Activated CD4-positive, alpha-beta T cell treated with anti-CD3 and anti-CD28 coated beads, Interleukin-2, amount 10 ng/mL, durations not matched to agents 24 days and 14 days (primary cell): ENCODE measurements at places on chromosomes 4 and X. TPM values are rescaled to one million over a fixed set of nuclear protein-coding genes. Genes with fewer than 3 reads are reported as not detected.
A peak's percentile ranks its signal among the peaks of the same experiment; 100 is the strongest.

DNA sequence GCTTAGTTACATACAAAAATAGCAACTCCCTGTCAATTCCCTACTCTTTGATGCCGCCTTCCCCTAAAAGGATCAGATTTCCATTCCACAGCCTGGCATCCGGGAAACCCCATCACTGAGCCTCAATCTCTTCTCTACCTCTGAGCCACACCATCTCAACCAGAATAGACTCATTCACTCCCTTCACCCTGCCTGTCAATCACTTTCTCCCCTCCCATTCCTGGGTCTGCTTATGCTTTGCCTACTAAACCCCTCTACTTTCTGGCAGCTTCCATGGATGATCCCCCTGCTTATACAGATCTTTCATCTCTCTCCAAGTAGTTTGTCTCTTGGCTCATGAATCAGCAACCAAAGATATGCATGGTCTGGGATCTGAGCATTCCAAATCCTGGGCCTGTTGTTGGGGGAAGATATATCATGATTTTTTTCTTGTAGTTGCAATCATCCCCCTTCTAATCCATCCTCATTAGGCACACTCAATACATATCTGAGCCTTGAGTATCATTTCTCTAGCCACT, 2.6 kb downstream of the AMER1 start:
- no peak for DNase-seq

The COL4A6 gene
- not detected in 2 replicates for total RNA-seq

The C4orf36 gene
- not detected in 2 replicates for total RNA-seq

The NLRP2B gene
- not detected in 2 replicates for total RNA-seq

- no peak for DNase-seq
These were observed 13.2 kb downstream of the DGKQ start for GRCh38 chr4:960140-960635.

The PCDH7 gene
- not detected in 2 replicates for total RNA-seq

DNA sequence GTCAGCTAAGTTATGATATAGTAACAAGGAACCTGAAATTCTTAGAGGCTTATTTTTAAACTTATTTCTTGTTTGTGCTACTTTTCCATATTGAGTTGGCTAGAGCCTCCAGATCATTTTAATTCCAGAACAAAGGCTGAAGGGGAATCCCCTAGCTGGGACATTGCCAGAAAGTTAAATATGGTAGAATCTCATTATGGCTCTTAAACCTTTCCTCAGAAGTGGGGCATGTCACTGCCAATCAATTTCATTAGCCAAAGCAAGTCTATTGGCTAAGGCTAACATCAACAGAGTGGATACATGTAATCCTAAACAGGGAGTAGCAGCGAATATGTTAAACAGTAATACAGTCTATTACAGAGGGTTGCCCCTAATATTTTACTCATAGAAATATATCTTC, 47.0 kb downstream of the FTHL17 start:
- DNase-seq, result no peak

The HELT gene
- not detected in 2 replicates for total RNA-seq

- no peak for DNase-seq
These were observed 105.6 kb downstream of the ANXA10 start for GRCh38 chr4:168197926-168198325.

The IL2RG gene
- 337 and 348 TPM in 2 replicates for total RNA-seq

GRCh38 chr4:182418054-182418734, 175.0 kb downstream of the TENM3 start:
- DNase-seq, result no peak

The XAGE3 gene
- not detected in 2 replicates for total RNA-seq

DNA sequence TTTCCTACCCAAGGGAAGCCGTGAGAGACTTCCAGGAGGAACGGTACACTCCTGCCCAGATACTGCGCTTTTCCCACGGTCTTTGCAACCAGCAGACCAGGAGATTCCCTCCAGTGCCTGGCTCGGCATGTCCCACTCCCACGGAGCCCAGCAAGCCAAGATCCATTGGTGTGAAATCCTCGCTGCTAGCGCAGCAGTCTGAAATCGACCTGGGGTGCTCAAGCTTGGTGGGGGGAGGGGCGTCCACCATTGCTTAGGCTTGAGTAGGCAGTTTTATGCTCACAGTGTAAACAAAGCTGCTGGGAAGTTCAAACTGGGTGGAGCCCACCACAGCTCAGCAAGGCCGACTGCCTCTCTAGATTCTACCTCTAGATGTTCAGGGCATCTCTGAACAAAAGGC, 284.8 kb upstream of the FGF13 start:
- DNase-seq, result no peak

DNA sequence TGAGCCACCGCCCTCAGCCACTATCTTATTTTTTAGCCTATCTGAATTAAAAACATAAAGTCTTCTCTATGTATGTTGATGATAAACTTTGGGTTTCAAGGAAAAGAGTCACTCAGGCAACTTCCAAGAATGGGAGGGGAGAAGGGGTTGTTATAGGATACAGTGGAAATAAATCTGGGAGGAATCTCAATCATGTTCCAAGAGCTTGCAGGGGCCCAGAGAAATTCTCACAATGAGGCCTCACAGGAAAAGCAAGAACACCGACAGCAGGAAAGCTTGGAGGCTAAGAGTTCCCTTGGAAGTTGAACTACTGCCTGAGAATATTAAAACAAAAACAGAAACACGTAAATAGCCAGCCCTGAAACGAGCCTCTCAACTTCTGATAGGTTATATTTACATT, 384.6 kb upstream of the IGFBP7 start:
- no peak for DNase-seq

GRCh38 chrX:45850775-45851433, 650.2 kb upstream of the DIPK2B start:
- DNase-seq, result peak; percentile 64

GRCh38 chrX:124827258-124827845, 481.0 kb downstream of the SH2D1A start:
- DNase-seq, result no peak

The ATP8A1 gene
- 21.8 and 24.3 TPM in 2 replicates for total RNA-seq

The PAGE1 gene
- total RNA-seq, result not detected in 2 replicates

DNA sequence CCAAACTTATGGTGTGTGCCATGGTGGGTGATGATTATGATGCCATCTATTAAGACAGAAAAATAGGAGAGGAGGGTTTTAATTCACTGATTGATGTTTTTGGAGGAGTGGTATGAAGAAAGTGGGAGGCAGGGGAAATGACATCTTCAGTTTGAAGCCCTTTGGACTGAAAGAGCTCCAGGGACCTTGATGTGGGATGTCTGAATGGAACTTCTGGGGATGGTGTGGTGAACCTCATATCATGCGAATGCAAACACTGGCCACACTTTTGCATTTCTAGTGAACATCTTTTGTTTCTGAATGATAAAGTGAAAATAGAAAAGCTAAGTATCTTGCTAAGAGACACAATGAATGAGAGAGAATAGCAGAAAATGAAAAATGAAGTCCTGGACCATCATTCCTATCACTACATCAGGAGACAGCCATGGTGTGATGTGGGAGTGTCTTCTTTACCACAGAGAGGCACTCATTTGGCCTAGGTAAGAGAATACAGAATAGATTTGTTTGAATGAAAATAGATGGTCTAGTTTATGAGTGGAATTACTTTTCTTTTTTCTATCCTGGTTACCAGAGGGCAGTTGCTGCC, 123.5 kb downstream of the ZNF827 start:
- DNase-seq, result no peak

The UGT2B17 gene
- not detected in 2 replicates for total RNA-seq

DNA sequence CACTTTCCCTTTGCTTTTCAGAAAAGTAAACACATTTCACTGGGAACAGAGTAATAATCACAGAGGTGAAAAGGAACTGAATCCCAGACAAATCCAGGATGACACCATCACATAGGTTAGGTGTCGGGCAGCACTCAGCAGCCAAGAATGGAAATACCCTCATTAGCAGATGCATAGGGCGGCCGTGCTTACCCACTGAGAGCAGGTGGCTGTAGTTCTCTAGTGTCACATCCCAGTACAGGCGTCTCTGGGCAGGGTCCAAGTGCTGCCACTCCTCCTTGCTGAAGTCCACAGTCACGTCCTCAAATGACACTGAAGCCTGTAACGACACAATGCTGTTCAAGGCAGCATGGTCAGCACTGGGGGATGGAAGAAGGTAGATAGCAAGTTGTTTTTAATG, 26.9 kb downstream of the ZNF41 start:
- DNase-seq, result no peak

The TRIM61 gene
- total RNA-seq, result 3.4 and 3.7 TPM in 2 replicates

The ADH1A gene
- not detected in 2 replicates for total RNA-seq

DNA sequence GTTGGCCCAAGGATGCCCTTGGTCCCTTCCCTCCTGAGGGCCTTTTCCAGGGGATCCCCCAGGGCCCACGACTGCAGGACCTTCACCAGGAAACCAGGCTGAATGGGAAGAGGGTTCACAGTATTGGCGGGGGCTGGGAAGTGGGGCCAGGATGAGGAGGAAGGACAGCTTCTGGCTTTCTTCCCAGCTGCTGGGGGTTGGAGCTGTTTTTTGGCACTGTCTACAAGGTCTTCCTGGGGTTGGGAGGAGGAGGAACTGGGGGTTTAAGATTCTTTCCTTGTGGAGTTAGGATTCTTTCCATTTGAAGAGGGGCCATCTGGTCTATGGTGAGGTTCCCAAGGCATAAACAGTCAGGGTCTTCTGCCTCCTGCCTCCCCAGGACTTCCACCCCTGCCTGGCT, 64.8 kb downstream of the KIF4A start:
- no peak for DNase-seq

DNA sequence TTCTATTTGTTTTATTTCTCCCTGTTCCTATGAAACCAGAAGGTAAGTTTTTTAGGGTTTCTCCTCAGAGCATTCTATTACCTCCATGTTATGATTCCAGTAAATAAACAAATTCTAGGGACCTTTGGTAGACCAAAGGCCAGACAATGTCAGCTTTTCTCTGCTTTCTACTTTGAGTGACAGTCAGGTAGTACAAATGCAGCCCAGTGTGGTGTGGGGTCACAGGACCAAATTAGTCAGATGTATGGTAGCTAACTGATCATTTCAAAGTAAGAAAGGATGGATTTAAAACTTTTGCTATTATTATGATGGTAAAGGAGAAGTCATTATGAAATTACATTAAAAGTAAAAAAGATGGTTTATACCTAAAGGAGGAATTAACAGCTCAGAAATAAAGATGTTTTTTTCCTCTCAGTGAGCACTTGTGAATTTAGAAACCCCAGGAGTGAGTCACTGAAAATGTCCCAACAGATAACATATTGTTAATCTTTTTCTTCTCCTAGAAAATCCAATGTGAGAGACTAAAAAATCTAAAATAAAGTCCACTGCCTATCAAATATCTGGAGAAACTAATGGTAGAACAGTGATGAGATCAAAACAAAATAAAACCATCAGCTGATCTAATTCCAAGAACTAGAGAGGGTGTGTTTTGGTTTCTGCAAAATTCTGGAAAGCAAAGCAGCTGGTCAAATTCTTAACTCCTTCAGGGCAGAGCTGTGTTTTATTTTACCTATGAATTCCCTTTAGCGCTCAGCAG, 16.6 kb upstream of the KLHL2 start:
- DNase-seq, result no peak

The STK26 gene
- 66.0 and 72.5 TPM in 2 replicates for total RNA-seq

The XAGE1A gene
- not detected in 2 replicates for total RNA-seq

- no peak for DNase-seq
These were observed 29.1 kb downstream of the ZNF185 start for GRCh38 chrX:152926923-152927322.

The FAM236D gene
- not detected in 2 replicates for total RNA-seq

DNA sequence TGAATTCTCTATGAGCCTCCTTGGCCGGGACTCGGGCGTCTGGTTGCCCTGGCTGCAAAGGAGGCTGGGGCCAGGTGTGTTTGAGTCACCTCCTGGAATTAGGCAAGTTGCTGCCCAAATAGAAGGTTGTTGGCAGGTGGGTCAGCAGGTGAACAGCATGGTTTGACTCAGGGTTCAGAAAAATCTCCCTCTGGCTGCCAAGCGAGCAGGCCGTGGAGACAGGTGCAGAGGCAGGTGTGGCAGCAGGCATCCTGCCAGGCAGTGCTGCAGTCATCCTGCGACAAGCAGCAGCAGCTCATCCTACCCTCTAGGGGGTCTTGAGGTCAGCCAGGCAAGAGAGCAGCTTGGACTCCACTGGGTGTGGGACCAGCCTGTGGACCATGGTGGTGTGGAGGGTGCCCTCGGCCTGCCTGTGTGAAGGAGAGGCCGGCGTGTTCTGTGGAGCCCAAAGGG, 8.2 kb downstream of the MSANTD1 start:
- no peak for DNase-seq

- no peak for DNase-seq
These were observed 54.3 kb downstream of the EGF start for GRCh38 chr4:109966891-109967481.

GRCh38 chr4:20318909-20319277, 67.2 kb downstream of the SLIT2 start:
- DNase-seq, result no peak
